NCI-H1092 treated with DMSO at 0.1 percent for 48 hours (cell line): ENCODE measurements at places on chromosomes 6 and 20.

DNA sequence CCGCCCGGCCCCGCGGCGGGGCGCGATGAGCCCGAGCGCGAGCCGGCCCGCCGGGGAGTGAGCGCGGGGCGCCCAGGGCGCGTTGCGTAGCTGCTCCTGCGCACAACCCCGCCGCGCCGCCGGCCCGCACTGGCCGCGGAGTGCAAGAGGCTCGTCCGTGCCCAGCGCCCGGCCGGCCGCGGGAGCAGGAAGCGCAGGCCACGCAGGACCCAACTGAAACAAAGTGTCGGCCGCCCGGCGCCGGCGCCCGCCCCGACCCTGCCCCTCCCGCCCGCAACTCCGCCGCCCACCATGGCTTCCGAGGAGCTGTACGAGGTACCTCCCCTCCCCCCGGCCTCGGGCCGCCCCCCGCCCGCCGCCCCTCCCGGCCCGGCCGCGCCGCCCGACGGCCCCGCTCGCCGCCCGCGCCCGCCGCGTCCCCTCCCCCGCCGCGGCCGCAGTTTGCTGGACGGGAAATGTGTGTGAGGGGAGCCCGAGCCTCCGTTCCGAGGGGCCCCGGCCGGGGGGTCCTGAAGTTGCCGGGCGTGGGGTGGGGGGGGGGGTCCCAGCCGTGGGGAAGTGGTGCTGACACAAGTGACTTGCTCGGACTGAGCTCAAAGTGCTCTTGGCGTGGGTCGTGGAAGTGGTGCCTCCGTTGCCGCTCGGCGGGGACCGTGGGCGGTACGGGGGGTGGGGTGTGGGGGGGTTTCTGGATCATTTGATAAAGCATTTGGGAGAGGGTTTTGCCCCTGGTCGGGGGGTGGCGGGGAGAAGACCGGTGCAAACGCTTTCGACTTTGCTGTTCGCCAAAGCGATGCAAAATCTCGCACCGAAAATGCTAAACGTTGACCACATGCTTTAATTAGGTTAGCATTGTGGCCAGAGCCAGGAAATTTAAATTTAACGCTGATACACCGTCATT lies 539 bp downstream of the CDYL start:
- DNase-seq, result peak; percentile 17

DNA sequence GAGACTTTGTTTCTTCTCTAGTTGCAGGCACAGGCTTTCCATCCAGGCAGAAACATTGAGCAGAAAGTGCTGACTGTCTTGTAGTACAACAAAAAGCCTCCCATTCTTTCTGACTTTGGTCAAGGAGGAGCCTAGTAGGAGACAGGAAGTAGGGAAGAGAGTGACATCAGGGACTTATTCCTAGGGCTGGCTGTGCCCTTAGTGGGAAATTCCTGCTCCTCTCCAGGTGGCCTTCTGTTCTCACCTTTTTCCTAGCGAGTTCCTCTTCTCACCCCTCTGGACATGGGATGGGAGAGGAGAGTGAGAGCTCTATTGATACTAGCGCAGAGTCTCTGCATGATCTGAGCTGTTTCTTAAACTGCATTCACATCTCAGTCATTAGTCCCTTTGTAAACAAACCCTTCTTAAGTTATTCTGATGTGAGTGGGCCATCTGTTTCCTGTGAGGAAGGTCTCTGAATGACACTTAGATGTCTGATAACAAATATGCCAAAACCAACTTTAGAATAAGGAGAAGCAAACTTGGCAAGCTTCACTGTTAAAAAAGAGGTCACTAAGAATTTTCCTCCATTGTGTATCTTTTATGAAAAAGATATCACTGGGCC lies 455.0 kb downstream of the GJA1 start:
- no peak for DNase-seq

GRCh38 chr6:11525468-11526155 lies 11.9 kb upstream of the TMEM170B start:
- no peak for DNase-seq

DNA sequence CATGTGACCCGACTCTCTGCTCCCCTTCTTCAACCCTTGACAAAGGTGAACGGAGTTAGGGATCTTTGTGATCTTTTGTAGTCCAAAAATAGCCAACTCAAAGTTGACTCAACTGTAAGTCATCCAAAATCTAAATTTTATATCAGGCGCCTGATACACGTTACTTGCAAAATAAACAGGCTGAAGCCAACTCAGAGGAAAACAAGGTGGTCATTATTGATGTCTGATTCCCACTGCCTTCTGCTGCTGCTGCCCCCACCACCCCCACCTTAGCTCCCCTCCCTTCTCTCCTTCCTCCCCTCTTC lies 13.2 kb upstream of the RNF8 start:
- DNase-seq, result no peak

- DNase-seq, result no peak
Measured at GRCh38 chr20:48983423-48984400, 62.2 kb downstream of the ARFGEF2 start.

GRCh38 chr6:163415620-163416556 lies 1.4 kb downstream of the QKI start:
- no peak for DNase-seq

DNA sequence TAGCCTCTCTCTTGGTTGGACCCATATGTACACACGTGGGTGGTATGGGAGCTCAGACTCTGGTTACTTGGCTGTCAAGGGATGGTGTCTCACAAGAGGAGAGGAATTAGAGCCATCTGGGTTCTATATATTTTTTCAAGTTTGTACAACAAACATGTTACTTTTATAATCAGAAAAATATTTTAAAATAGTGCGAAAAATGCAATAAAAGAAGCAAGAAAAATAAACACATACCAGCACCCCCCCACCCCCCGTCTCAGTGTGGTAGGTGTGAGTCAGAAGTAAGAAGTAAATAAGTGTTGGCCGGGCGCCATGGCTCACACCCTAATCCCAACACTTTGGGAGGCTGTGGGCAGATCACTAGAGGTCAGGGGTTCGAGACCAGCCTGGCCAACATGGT lies 2.1 kb upstream of the TIAM2 start:
- DNase-seq, result no peak

- no peak for DNase-seq
Measured at GRCh38 chr6:72941751-72942150, 283.5 kb downstream of the KHDC1L start.

GRCh38 chr6:118780668-118781067 lies 113.3 kb upstream of the ASF1A start:
- no peak for DNase-seq

GRCh38 chr20:63740070-63740626 lies 572 bp downstream of the SLC2A4RG start:
- DNase-seq, result no peak

GRCh38 chr20:16411361-16411760 lies 161.9 kb downstream of the KIF16B start:
- no peak for DNase-seq

DNA sequence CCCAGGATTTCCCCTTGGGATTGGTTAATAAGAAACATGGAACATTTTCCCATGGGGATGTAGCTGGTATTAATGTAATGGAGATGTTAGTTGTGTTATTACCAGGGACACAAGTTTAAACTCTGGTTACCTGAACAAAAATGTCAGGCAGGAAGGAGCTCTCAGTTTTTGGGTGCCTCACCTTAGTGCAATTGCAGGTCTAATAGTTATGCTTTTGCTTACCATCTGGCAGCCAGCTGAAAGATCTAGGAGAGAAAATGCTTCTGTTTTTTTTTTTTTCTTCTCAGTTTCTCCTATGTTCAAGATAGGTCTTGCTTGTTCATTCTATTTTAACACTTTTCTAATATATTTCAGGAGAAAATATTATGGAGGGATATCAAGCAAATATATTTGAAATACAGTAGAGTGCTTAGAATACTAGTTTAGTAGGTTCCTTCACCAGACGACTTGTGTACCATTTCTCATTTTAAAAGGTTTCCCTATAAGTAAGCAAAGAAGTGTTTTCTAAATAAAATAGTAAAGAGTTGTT lies 4.2 kb upstream of the UBE2J1 start:
- no peak for DNase-seq

DNA sequence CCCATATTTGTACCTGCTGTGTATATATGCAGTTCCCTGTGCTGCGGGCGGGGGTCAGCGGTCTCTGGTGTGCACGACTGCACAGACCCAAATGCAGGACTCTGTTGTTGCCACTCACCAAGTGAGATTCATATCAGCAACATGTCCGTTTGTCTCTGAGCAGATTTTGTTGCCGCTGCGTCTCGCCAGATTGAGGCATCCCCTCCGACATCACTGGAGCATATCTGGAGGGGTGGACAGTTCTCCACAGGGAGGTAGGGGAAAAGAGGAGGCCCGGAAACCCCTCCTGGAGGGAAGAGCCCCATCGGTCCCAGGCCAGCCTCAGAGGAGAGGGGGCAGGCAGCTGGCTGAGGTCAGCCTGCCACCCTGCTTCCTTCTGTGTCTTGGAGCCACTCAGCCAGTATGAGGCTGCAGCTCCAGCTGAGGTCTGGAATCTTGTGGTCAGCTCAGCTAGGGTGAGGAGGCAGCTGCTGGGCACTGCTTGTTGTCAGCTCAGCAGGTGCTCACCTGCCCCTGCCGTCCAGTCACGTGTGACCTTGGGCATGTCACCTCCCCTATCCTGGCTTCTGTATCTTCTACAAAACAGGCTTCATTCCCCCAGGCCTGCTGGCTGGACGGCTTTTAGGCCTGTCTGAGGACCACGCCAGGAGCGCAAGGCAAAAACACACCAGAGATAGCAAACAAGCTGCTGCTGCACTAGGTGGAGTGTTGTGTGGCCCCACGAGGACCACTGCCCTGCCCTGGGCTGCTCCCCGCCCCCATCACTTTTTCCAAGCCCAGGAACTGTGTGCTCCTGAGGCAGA lies 47.1 kb downstream of the HNF4A start:
- no peak for DNase-seq

DNA sequence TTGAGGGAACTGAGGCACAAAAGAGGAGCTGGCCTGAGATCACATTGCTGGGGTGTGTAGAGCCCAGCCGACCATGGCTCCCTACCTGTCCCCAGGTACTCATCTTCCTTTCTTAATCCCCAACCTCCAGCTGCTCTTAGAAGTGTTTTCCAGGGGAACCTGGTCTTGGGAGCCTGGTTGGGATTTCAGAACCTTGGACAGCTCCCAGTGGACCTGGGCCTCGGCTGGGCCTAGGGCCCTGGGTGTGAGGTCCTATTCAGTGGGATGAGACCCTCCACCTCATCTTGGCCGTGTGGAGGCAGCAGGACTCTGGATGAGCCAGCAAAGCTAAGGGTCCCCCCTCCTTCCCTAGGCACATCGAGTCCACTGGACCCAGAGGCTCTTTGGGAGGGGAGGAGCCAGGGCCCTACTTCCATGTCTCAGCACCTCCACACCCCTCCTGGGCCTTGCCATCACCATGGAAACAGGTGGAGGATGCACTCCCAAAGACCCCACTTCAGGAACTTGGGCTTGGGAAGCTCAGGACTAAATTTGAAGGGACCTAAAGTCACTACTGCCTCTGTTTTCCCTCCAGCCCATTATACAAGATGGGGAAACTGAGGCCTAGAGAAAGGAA lies 38.5 kb downstream of the DLGAP4 start:
- no peak for DNase-seq

DNA sequence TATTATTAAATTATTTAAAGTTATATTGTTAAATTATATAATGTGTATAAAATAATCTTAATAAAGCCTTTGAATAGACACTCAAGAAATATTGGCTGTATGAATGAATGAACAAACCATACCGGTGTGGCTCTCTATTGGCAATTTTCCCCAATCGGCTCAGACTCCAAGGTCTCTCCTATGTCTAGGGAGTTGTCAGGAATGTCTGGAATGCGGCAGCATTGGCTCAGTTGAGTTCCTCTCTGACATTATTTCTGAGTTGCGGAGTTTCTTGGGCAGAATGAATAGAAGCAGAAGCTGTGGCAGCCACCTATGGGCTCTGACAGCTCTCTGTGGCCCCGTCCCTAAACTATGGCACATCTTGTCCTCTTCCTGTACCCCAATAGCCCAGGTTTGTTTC lies 111.0 kb downstream of the SOBP start:
- DNase-seq, result no peak

DNA sequence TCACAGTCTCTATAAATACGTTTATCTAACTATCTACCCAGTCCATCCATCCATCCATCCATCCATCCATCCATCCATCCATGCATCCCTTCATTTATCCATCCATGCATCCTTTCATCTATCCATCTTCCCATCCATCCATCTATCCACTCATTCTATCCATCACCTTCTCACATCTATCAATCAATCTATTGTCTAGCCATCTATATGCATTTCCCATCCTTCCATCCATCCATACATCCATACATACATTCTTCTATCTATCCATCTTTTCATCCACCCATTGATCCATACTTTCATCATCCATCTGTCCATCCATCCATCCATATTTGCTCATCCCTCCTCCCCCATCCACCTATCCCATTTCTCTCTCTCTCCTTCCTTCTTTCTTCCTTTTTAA lies 51.6 kb upstream of the CTNNBL1 start:
- DNase-seq, result no peak

- DNase-seq, result no peak
Measured at GRCh38 chr6:169799474-169799926, 48.1 kb downstream of the ERMARD start.

DNA sequence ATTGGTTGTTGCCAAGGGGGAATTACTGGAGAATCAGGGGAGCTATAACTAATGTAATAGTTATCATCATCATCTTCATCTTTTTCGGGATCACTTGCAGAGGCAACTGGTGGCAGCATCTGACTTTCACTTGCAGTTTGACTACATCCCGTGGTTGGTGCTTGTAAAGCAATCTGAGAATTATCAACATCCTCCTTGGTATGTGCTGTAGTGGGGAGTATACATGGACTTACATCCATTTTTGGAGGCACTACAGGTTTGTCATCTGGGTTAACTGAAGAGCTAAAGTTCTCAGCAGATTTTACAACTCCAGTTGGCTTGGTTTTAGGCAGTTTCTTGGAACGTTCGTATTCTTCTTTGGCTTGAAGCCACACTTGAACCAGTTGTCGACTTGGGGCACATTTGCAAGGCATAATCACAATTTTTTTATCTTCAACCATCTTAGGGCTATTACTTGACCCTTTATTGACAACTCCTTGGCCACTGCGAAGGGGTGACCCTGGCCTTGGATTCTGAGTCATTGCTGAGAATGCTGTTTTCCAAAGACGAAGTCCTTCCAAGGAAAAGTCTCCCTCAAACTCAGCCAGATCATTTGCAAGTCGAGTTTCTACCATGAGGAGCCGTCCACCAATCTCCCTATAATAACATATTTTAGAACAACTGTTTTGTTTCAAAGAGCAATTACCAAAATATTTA lies 115.5 kb downstream of the REV3L start:
- DNase-seq, result no peak

DNA sequence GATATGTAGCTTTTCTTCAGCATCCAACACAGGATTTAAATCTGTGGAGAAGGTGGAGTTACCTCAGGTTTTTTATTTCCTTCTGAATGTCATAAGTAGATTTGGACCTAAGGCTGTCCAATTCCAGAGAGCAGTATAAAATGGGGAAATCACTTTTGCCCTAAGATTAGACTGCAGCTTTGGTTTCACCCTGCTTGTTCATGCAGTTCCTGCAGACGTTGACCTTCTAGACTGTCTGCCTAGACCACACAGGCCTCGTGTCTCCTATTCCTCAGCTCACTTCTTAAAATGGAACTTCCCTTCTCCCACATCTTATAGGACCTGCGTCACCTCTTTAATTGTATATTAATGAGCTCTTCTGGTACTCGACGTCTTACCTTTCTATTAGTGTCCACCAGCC lies 26.0 kb upstream of the C6orf62 start:
- no peak for DNase-seq

GRCh38 chr6:36700071-36700812 lies 2.6 kb downstream of the RAB44 start:
- DNase-seq, result no peak

- DNase-seq, result no peak
Measured at GRCh38 chr6:143999406-143999805, 8.7 kb downstream of the PLAGL1 start.
